ENCODE measurements at places on chromosomes 2 and 18.

GRCh38 chr18:55907453-55908175, 319.6 kb upstream of the TCF4 start:
- no peak for DNase-seq

DNA sequence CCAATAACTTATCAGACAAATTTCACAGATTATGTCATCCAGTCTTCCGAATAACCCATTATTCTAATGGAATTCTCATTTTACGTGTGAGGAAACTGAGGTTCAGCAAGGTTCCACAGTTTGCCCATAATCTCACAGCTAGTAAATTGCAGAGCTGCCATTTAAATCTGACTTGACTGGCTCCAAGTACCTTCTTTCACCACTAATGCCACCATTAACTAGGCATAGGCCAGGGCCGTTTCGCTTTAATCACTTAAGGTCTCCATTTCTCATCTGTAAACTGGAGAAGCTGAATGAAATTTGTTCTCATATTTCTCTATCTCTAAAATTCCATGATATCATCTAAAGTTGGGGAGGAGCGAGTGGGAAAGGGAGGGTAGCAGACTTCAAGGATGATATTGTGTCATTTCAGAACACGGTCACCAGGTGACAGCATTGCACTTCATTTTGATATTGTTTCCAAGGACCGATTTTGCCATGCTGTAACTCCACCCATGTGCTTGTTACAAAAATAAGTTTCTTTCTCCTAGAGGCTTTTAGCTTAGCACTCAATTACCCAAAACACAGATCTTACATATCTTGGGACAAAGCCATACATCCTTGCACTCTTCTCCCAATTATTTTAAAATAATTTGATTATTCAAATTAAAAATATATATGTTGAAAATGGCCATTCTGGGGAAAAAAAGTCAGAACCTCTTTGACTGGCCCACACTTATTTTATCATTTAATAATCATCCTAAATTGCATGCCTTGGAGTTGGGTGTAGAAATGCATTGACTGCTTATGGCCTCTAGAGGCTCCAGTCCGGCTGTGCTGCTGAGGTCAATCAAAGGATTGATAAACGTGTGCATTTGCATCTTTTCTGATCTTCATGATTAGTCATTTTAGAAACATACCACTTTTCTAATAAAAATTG, 123.8 kb downstream of the AKAIN1 start:
- DNase-seq: no peak

DNA sequence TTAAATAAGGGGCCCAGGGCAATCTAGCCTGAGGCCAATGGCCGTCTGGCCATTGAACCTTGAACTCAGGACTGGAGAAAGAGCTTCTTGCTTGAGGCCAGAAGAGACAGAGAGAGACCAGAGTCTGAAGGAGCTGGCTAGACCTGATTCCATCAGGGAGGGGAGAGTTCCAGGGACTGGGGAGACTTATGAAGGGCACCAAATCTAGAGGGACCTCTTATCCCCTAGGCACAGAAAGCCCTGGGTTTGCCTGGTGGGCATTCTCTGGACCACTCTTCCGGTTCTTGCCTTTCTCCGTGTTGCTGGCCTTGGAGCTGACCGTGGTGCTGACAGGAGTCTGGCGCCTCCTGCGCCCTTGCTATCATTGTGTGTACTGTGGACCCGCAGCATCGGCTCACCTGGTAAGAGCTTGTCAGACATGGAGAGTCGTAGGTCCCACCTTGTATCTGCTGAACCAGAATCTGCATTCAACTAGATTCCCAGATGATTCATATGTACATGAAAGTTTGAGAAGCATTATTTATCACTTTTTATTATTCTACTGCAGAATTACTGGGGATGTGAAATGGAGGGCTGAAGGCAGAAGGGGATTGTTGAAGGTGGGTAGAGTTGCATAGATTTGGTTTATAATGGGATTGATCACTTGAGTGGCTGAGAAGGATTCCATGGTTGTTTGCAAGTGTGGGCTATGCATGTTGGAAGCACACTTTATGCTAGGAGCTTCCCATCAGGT, 4.3 kb upstream of the TRPM8 start:
- peak; percentile 4 for DNase-seq

- DNase-seq: no peak
Observed at GRCh38 chr18:61340148-61340547, 6.9 kb downstream of the CDH20 start.

DNA sequence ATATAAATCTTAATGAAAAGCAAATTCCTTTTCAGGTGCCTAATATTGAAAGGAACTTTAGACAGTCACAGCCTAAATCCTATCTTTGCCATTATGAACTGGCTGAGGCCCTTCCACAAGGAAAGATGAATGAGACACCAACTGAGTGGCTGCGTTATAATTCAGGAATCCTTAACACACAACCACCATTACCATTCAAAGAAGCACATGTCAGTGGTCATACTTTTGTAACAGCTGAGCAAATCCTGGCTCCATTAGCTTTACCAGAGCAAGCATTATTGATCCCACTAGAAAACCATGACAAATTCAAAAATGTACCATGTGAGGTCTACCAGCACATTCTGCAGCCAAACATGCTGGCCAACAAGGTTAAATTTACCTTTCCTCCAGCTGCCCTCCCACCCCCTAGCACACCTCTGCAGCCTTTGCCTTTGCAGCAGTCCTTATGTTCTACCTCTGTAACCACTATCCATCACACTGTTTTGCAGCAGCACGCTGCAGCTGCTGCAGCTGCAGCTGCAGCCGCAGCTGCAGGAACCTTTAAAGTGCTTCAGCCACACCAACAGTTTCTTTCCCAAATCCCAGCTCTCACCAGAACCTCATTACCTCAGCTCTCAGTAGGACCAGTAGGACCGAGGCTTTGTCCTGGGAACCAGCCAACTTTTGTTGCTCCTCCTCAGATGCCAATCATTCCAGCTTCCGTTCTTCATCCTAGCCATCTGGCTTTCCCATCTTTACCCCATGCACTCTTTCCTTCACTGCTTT, 340.1 kb downstream of the ZNF804A start:
- DNase-seq: no peak

- DNase-seq: no peak
Observed at GRCh38 chr2:225573603-225574002, 174.1 kb downstream of the NYAP2 start.

DNA sequence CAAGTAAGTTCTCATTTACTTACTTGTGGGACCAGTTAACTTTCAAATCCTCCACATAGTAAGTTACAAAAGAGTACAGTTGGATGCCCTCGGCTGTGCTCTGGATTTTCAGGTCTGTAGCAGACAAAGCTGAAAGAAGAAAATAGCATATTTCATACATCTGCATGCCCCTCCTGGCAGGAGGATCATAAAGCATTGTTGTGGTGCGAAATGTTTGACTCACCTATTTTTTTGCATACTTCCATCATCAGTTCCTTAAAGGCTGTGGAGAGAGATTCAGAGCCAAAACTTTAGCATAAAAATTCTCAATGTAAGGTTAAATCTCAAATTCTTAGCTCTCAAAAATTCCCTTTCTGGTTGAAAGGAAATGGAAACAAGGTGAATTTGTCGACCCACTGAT, 70.8 kb upstream of the LPIN2 start:
- DNase-seq: no peak

GRCh38 chr2:239881031-239881471, 144.1 kb downstream of the NDUFA10 start:
- no peak for DNase-seq

DNA sequence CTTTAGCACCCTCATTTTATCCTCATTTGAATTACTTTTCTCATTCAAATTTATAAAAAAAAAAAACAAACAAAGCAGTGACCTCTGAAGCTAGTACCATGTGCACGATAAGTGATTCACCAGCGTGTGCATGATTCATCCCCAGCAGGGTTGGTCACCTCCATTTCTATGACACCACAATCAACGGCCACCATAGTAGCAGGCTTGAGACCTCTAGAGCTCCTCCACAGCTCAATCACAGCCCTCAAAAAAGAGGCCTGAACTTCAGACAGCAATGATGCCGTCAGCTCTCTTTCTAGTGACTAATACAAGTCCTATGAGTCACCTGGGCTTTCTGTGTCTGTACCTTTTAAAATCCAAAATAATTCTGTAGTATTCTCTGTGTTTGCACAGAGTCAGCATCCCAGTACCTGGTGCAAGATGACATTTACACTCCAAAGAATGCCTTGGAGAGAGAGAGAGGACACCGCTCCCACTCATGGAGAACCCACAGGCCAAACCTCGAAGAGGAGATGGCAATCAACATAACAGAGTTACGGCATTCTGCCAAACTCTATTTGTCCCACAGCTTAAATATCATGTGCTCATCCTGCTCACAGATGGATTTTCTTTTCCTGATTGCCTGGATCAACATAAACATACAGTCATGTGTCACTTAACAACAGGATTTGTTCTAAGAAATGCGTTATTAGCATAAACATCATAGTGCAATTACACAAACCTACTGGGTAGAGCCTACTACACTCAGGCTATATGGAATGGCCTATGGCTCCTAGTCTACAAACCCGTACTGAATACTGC, 58.7 kb downstream of the L3MBTL4 start:
- no peak for DNase-seq

DNA sequence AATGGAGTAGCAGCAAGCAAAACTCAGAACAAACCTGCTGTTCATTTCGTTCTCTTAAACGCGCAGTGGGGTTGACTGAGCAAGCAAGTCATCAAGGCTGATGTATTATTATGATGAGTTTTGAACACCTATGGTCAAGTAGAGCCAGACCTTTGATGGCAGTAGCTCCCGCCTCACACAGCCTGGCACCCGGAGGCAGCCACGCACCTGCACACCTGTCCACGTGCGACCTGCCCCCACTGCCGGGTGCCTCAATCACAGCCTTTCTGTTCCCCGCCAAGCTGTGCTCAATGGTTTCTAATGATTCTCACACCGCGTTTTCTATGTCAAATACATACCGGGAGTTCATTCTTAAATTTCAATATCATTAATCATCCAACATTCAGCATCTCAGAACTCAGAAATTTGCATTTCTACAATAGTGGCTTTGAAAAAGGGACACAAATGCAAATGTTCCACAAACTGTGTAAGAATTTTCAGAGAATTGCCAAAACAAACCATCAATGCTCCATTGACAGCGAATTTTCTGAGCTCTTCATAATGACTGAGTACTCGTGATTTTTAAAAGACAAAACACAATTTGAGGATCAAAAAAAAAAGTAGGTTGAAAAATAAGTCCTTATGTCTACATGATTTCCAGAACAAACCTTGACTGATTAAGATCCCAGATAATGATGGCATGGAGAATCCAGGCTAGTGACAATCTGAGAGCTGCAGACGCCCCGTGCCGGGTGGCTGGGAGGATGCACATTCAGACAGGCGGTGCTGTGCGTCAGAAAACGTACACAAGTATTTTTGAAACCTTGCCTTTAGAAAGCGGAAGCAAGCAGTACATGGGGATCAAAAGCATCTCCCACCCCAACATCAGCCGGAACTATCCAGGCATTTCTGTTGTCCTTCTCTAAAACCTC, 56.6 kb downstream of the HDAC4 start:
- DNase-seq: no peak

DNA sequence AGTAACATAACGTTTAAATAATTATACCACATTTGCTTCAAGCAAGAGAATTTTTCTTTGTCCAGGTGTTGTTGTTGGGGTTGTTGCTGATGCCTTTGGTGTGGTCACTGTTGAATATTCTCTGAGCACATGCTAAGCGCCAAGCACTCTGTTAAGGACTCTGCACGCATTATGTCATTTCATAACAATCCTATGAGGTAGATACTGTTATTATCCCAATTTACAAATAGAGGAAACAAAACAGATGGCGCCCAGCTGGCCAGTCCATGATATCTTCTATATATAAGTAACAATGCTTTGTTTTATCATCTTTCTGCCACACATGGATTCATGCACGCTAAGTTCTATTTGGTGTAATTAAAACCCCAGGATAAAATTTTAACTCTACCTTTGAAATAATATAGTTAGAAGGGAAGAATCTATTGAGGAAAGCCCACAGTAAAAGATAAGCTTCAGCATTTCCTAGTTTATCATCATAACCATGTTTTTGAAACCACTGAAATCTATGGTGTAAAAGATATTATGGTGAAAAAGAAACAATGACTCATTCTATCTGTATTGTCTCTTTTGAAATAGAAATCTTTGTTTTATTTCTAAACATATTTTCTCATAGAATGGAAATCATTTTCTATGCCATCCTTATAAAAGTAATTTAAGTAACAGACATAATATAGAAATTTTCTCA, 199.7 kb downstream of the PID1 start:
- no peak for DNase-seq

DNA sequence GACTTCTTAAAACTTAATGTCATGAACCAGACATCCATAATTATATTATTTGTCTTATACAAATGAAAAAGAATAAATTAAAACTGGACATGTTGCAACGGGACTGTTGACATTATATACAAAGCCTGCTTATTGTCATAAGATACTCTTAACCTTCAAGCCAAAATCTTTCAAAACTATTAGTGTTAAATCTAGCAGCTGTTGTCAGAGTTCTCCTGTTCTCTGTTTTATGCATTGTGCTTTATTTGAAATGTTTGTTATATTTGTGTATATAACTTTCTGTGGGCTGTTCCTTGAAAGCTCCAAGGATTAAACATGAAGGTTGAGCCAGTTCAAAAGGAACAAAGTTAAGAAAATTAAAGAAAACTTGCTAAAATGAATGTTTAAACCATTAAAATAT, 335.5 kb upstream of the NT5C1B start:
- DNase-seq: no peak

DNA sequence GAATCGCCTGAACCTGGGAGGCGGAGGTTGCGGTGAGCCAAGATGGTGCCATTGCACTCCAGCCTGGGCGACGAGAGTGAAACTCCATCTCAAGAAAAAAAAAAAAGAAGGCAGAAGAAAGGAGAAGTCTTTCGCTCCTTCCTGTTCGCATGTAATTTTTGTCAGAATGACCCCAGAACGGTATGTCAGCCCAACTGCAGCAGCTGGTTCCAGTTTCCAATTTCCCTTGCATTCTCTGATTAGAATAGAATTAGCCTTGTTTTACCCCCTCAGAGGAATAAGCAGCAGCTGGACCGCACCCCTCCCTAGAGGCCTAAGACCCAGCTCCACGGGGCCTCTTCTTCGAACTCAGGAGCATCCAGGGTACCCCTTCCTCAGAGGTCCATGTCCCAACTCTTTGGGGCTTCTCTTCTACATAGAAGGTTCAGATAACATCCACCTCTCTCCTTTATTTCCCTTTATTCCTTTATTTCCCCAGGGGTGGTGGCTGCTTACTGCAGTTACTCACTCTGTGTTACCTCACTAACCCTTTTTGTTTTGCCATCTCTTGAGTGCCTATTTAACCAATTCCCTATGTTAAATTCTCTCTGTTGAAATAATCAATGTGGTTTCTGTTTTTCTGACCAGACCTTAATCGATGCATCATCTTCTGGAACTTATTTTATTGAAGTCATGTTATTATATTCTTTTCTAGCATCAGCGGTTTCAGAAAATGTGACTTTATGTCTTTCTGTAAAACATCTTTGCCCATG, 7.2 kb upstream of the PUM2 start:
- DNase-seq: no peak

All from activated CD4-positive, alpha-beta T cell treated with anti-CD3 and anti-CD28 coated beads for 24 hours (primary cell).